ENCODE measurements at places on chromosomes 3 and 15.

DNA sequence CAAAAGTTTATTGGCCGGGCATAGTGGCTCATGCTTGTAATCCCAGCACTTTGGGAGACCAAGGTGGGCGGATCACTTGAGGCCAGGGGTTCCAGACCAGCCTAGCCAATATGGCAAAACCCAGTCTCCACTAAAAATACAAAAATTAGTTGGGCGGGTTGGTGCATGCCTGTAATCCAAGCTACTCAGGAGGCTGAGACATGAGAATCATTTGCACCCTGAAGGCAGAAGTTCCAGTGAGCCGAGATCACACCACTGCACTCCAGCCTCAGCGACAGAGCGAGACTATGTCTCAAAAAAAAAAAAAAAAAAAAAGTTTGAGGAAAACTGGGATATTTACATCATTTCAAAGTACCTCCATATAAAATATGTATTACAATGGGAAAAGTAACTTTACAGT, 40.4 kb downstream of the ETFA start:
- DNase-seq: no peak

- peak; percentile 23 for DNase-seq
These were observed 1030.4 kb upstream of the CADM2 start for GRCh38 chr3:83928391-83928790.

- no peak for DNase-seq
These were observed 33.7 kb upstream of the VILL start for GRCh38 chr3:37956723-37957538.

GRCh38 chr3:157390713-157391515, 45.7 kb upstream of the PTX3 start:
- no peak for DNase-seq

Measured in D341Med (cell line).